ENCODE measurements at places on chromosomes 11 and 22.

DNA sequence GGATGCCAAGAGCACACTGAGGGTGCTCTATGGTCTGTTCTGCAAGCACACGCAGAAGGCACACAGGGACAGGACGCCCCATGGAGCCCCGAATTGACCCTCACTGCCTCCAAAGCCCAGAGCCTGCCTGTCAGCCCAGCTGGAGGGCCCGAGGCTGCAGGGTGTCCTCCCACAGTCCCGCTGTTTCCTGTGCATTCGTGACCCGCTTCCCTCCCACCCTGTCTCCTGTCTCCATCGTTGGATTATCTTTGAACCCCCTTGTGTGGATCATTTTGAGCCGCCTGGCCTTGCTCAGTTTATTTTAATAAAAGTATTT, 25.6 kb downstream of the PARVG start:
- no peak for DNase-seq

DNA sequence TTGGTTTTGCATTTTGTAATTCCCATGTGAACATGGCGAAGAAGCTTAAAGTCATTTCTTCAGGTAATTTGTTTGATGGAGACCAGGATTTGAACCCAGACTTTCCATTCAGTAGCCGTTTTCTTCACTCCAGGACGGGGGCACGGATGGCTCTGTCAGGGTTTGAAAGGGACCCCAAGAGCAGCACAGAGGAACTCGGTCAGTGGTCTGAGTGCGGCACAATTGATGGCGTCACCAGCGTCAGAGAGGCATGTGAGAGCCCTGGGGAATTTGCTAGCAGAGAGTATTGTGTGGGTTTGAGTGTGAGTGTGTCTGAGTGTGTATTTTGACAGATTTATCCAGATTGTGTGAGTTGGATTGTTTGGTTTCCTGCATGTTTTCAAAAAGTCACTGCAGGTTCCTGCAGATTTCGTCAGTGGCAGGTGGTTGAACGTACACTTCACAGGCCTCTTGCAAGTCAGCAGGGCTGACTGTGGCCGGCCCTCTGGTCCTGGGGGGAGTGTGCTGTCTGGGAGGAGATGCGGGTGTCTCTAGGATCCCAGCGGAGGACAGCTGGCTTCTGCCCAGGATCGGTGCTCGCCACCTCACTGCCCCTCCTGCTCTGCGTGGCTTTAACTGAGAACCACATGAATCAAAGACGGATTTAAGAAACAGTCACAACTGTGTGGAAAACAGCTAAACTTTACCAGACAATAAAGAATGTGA, 199.3 kb downstream of the TBC1D22A start:
- no peak for DNase-seq

DNA sequence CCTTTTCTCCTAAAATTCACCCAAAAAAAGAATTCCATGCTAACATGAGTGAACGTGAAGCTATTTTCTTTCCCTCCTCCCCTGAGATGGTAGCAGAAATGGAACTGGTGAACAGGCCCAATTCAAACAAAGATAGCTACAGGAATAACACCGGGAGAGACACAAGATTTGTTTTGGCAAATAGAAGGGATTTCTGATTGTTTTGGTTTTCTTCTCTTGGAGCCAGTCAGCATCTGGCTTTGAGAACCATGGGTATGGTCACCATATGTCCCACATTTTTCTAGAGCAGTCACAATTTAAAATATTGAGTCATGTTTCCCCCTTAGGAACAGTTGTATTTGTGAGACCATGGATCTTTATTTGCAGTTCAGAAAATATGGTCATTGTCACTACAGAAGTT, 214.1 kb downstream of the FAM76B start:
- no peak for DNase-seq

GRCh38 chr22:47191671-47192650, 429.5 kb downstream of the TBC1D22A start:
- no peak for DNase-seq

GRCh38 chr11:107041088-107041444, 22.8 kb upstream of the GUCY1A2 start:
- DNase-seq = no peak

DNA sequence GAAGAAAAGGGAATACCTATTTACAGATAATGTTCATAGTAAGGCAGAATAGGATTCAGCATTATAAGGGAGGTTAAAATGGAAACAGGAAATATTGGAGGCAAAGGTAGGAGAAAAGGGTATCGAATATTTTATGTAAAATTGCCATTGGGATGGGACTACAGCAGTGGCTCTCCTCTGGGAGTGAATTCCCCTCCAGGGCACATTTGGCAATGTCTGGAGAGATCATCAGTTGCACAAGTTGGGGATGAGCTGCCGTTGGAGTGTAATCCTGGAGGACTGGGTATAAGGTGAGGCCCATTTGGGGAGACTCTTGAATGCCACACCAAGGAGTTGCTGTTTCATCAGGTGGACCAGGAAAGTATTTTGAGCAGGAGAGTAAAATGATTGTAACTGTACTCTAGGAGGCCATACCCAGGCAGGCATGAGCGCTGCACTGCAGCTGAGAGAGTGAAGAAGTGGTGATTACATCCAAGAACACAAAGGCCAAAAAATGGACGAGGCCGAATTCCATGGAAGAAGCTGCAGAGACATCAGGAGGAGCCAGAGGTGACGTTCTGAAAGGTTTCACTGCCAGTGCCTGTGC, 8.7 kb upstream of the ACRV1 start:
- DNase-seq = no peak

- no peak for DNase-seq
These were observed 198.4 kb upstream of the NTM start for GRCh38 chr11:131172011-131172410.

GRCh38 chr11:3201112-3201581, 17.5 kb downstream of the MRGPRG start:
- DNase-seq = no peak

- DNase-seq = no peak
These were observed 847.1 kb downstream of the FAM181B start for GRCh38 chr11:81886406-81887075.

- no peak for DNase-seq
These were observed 66.6 kb upstream of the RDX start for GRCh38 chr11:110362971-110363509.

Measured in cortex of kidney (tissue), 1 donor.